K562 (cell line): ENCODE measurements at places on chromosomes 1 and 21.
A peak's percentile ranks its signal among the peaks of the same experiment; 100 is the strongest.

DNA sequence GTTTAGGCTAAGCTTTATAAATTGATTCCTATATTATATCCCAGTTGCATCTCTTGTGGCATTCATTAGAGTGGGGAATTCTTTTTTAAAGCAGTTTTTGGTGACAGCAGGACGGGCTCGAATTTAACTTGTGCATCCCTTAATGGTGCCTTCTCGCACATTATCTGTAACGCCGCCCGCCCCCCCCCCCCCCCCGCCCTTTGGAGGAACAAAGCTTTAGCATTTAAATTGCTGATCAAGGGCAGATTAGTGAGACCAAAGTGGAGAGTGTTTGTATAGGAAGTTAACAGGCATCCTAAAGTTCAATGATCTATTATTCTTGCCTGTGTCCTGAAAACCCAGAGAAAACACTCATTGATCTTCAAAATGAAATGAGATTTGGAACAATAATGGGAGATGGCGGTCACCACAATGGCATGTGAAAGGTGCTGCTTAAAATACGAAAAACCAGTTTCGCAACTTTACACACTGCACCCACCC lies 2.2 kb downstream of the LMO4 start:
- peak; percentile 60 for DNase-seq

GRCh38 chr1:206101351-206102045 lies 15.7 kb downstream of the AVPR1B start:
- no peak for DNase-seq

- peak; percentile 41 for DNase-seq
These were observed 68.0 kb downstream of the CD58 start for GRCh38 chr1:116502671-116503314.

- DNase-seq: no peak
These were observed 3.5 kb downstream of the PTCH2 start for GRCh38 chr1:44839576-44839975.

GRCh38 chr1:219201656-219202055 lies 28.0 kb downstream of the LYPLAL1 start:
- DNase-seq: no peak

DNA sequence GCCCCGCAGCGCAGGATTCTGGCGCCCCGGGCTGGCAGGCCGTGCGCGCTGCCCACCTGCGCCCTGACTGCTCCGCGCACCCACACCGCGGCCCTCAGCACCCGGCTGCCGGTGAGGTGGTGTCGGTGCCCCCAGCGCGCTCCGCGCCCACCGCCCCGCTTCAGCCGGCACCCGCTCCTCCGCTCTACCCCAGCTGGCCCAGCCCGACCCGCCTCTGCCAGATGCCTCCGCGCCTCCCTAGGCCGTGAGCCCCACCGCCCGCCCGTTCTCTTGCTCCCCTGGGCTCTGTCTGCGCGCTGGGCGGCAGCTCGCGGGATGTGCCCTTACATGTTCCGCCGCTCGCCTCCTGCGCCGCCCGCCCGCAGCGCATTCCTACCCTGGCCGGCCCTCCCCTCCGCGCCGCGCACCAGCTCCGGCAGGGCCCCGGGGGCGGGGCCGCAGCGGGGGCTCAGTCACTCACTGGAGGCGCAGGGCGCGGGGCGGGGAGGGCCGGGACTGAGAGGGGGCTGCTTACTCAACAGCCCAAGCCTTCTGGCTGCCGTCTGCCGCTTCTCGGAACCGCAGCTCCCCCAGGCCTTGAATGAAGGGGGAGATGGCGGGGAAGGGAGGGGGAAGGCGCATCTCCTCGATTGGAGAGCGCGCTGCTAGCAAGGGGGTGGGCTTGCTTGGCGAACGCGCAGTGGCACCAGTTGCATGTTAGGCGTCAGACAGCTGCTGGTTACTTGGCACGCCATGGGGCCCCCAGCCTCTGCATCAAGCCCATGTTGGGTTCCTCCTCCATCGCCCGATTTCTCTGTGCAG lies at the start of gene PHLDA3:
Gene PHLDA3, minus strand, starts transcription at position 345 of the 801 bp plus-strand sequence. CDS start 402 bp downstream, outside the sequence.
- DNase-seq: peak; percentile 77

- no peak for DNase-seq
These were observed 523.5 kb downstream of the NUF2 start for GRCh38 chr1:163845279-163845678.
